GDM1 (cell line): ENCODE measurements at places on chromosomes 6 and 20.
A peak's percentile ranks its signal among the peaks of the same experiment; 100 is the strongest.

- DNase-seq = no peak
Observed at GRCh38 chr6:31663961-31664789, 622 bp downstream of the GPANK1 start.

DNA sequence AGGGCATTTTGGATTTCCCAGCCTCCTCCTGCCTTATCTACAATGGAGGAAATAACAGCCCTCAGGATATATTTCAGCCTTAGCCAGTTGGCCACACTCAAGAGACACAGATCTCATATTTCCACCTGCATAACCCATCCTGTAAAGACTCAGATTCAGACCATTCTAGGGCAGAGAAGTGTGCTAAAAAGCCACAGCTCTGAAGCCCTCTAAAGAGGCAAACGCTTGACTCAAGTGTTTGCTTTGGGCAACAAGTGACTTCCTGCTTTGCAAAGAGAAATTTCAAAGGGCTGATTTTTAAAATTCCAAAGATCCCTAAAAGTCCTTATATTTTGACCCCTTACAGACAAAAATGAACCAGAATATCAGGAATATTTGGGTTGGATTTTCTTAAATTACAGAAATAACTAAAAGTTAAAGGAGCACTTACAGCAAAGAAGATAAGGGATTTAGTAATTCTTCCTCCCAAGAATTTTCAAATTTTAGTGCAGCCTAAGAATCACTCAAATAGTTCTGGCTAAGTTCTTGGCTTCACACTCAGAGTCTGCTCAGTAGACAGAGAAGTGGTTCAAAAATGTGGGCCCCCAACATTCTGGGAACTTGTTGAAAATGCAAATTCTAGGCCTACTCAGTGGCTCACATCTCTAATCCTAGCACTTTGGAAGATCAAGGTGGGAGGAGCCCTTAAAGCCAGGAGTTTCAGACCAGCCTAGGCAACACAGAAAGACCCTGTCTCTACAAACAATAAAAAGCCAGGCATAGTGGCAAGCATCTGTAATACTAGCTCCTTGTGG lies 18.9 kb upstream of the ADGRF5 start:
- no peak for DNase-seq

DNA sequence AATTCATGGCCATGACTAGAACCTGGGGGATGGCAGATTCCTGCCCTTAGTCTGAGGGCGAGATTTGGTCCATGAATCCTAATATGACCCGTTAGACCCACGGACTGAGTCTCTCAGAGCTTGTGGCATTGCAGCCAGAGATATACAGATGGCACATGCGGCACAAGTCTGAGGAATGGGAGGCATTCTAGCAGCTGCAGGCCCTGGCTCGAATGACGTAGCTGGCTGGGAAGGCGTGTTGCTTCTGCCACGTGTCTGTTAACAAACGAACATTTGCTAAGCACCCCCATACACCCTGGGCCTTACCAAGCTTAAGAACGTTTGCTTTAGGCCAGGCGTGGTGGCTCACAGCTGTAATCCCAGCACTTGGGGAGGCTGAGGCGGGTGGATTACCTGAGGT lies 68.0 kb downstream of the CD164 start:
- no peak for DNase-seq

GRCh38 chr20:51134405-51134804 lies 111.5 kb upstream of the KCNG1 start:
- no peak for DNase-seq

DNA sequence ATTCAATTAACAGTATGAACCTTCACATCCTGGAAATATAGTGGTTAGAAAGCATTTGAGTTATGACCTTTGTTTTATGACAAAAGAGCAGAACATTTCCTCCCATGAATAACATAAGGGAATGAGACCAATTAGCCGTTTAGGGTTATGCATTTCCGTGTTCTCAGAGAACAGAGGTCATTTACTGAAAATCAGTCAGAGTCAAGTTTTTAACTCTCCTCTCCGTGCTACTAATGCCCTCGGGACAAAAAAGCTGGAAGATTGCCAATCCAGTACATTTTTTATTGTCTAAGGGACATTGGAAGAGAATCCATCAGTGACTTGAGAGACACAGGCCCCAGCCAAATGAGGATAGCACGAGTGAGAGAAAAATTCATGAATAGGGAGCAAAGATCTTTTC lies 632.7 kb downstream of the RFPL4B start:
- DNase-seq = no peak

DNA sequence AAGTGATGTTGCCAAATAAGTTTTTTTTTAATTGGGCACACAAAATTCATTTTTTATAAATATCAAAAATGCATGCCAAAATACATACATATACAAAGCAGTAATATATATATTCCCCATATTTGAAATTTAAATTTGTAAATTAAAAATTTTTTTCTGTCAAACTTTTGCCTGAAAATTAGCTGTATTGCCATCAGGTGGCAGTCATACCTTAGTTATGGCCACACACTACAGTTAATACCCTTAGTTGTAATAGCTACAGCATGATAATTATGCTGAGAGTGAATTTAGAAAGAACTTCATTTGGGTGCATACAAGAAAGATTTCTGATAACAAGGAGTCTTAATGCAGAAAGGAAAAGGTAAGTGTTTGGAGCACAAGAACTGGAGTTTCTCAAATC lies 46.2 kb upstream of the SDHAF4 start:
- no peak for DNase-seq

- no peak for DNase-seq
Observed at GRCh38 chr6:46895930-46896329, 25.8 kb downstream of the ADGRF5 start.

- DNase-seq = peak; percentile 58
Observed at GRCh38 chr6:41578217-41579087, 32.3 kb downstream of the FOXP4 start.

DNA sequence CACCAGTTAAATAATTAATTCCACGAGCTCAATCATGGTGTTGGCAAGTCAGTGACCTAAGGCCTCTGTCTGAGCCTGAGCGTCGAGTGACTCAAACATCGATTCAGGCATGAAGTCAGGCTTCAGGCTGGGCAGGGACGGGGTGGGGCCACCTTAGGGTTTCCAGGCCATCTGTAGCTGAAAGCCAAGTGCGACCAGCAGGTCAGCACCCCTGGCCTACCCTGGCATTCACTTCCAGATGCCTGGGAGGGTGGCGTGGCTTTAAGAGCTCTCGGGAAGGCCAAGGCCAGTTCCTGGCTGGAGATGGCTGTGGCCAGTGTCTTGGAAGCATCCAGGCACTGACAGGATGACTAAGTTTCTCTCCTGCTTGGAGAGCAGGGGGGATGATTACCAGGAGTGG lies 113.4 kb downstream of the DACT2 start:
- DNase-seq = no peak

DNA sequence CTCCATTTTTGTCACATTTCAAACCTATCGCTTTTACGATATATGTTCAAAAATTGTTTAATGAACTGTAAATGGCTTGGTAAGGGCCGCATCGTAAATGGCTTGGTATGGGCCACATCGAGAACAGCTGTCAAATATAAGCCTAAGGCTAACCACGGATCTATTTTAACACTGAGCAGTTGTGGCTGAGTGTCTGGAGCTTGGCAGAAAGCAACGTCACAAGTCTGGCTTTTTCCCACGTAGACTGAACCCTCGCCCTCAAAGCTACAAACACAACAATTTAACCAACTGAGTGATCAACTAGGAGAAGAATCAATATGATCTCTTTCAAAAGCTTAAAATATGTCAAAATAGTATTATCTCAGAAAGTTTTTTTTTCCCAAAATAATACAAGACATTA lies 71.4 kb upstream of the PRSS16 start:
- no peak for DNase-seq

DNA sequence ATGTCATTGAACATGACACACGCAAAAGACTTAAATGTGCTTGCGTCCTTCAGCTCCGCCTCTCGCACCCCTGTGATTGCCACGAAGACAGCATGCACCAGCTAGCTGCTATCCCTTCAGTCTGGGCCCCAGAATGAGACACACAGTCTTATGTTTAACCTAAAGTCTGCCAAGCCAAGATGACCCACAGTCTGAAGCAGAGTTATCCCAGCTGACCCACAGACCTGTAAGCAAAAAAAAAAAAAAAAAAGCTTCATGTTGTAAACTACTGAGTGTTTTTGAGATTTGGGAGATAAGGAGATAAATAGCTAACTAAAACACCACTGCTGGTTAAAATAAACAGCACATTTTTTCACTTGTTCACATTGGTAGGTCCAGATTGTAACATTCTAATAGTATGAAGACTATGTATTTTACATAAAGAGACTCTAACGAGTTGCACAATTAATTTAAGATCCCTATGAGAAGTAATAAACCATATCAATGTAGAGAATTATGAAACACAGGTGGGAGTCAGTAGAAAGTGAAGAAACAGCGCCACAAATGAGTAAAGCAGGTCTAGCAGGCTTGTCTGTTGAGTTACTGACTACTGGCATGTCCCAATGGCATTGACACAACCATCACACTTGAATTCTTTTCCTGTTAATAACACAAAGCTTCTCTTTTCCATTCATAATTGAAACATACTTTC lies 47.4 kb upstream of the CCDC28A start:
- DNase-seq = no peak

- DNase-seq = no peak
Observed at GRCh38 chr6:108024427-108025073, 50.0 kb downstream of the OSTM1 start.

GRCh38 chr6:1384549-1385128 lies 4.7 kb upstream of the FOXF2 start:
- DNase-seq = no peak

DNA sequence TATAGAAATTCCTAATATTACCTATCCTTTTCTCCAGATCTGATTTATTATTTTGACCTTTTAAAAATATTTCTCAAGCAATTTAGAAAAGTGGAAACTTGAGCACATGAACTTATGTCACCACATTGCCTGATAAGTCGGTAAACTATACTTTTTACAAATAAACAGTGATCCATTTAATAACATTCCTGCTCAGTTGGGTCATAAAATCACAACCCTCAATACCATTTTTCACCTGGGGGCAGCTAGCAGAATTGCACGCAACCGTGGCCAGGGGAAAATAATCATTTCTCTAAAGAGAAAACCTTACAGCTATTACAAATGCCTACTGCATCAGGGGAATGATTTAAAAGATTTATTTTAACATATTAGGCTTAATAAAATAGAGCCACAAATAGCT lies 614.5 kb downstream of the PHF3 start:
- DNase-seq = no peak

GRCh38 chr6:156438350-156438923 lies 338.7 kb upstream of the ARID1B start:
- no peak for DNase-seq

GRCh38 chr20:11230999-11231398 lies 557.2 kb upstream of the JAG1 start:
- no peak for DNase-seq

GRCh38 chr6:117007659-117008058 lies 130.6 kb downstream of the RFX6 start:
- no peak for DNase-seq

GRCh38 chr20:63163171-63163570 lies 52.8 kb downstream of the YTHDF1 start:
- no peak for DNase-seq

- DNase-seq = no peak
Observed at GRCh38 chr6:39770446-39770845, 21.7 kb upstream of the DAAM2 start.

GRCh38 chr6:10373642-10374359 lies 41.1 kb downstream of the TFAP2A start:
- no peak for DNase-seq
